Neuronal stem cell (in vitro differentiated cells): ENCODE measurements at places on chromosomes 5 and 9.
A peak's percentile ranks its signal among the peaks of the same experiment; 100 is the strongest.

DNA sequence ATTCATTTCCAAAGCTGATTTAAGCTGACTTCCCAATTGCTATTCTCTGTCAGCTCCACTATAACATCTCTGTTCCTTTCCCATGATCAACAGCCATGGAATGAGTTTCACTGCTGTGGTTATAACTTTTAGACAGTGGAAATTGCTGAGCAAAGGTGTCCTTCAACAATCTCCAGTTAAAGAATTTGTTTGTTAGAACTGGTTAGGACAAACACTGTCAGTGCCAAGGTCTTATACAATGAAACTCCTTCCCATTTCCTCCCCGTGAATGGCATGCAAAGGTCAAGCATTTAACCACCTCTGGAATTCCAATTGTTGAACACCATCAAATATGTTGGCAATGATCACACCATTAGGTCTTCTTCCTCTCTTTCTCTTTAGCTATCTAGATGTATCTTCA, 45.7 kb upstream of the GHR start:
- DNase-seq: no peak

DNA sequence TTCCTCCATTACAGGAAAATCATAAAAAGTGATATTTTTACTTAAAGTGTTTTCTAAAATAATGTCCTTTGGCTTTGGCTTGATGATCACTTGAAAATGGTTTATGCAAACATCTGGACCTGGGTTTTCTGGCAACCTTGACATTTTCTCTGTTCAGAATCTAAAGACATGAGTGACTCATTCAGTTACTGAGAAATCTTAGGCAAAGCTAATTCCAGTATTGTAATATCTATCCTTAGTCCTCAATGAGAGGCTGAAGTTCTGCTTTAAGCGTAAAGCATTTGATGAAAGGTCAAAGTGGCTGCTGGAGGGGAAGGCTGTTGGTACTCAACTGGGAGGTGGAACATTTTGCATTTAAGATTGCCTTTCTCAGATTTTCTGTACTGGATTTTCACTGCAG, 2.3 kb downstream of the MAN2A1 start:
- no peak for DNase-seq

GRCh38 chr5:100448111-100448528, 87.1 kb upstream of the FAM174A start:
- DNase-seq: no peak

- DNase-seq: no peak
Measured at GRCh38 chr5:26326153-26326759, 712.1 kb downstream of the CDH9 start.

DNA sequence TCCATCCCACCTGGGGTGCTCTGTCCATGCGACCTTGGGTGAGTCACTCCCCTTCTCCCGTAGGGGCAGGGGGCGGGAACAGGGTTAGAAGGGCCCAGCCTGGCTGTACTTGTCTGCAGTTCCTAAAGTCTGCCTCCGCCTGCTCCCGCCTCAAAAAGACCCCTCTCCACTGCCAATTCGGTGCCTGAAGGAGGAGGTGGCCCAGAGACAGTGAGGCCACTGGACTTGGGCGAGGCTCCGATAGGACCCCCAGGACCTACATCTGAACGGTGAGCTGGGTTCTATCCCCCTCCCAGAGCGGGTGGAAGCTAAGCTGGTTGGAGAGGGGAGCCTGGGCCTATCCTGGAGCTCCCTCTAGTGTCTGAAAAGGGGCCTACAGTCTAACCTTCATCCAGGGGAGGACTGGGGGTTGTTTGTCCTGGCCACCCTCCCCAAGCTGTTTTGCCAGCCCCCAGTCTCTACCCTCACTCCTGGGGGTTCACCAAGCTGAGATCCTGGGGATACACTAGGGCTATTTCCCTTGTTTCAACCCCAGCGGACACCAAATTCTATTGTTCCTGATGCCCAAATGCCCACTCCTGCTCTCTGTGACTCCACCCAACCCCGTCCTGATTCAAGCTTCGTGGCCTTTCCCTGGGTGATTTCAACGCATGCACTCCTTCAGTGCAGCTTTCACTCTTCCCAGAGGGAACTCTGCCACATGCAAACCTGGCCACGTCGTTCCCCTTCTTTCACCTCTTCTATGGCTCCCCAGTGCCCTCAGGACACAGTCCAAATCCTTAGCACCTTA, 6.1 kb upstream of the CRB2 start:
- peak; percentile 77 for DNase-seq

DNA sequence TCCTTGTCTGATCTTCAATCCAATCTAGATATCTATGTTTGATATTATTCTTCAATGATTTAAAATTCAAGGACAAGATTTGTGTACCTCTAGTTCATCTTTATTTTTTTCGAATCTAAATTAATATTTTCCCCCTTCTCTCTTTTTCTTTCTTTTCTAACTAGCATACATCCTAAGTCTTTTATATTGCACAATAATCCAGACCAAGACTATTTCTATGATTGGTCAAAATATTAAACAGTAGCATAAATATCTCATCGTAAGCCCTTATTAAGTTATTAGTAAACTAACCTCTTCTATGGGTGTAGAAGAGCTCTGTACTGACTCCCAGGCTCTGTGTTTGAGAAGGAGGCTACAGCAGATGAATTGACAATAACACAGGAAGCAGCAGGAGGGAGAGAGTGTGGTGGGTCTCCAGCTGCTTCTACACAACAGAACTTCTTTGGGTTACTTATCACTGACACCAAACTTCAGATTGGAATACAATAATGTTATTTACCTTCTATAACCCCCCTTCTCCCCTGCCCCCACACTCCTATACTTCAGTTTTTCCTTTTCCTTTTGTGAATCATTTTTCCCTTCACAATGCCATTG, 11.9 kb upstream of the PLCXD3 start:
- DNase-seq: no peak

DNA sequence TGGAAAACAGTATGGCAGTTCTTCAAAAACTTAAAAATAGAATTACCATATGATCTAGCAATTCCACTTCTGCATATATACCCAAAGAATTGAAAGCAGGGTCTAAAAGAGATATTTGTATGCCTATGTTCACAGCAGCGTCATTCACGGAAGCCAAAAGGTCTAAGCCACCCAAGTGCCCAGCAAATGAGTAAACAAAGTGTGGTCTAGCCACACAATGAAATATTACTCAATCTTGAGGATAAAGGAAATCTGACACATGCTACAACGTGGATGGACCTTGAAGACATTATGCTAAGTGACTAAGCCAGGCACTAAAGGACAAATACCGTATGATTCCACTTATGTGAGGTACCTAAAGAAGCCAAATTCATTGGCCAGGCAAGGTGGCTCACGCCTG, 11.1 kb upstream of the MED27 start:
- DNase-seq: no peak

GRCh38 chr9:19620326-19620725, 168.5 kb downstream of the SLC24A2 start:
- DNase-seq: no peak

DNA sequence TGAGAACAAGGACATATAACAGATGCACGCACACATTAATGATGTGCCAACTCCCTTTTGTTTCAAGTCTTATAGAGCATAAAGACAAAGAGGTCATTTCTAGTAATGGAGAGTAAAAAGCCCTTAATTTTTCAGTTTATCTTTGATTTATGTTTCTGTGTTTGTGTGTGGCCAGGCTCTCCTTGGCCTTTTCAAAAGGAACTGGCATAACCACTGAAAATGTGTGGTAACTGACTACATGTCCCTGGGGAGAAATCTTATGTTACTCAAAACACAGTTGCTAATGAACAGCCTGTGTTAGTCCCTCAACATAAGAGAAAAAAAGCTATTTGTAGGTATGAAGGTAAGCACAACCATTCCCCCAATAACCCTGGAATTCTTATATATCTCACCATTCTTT, 47.6 kb upstream of the SHOC1 start:
- no peak for DNase-seq

DNA sequence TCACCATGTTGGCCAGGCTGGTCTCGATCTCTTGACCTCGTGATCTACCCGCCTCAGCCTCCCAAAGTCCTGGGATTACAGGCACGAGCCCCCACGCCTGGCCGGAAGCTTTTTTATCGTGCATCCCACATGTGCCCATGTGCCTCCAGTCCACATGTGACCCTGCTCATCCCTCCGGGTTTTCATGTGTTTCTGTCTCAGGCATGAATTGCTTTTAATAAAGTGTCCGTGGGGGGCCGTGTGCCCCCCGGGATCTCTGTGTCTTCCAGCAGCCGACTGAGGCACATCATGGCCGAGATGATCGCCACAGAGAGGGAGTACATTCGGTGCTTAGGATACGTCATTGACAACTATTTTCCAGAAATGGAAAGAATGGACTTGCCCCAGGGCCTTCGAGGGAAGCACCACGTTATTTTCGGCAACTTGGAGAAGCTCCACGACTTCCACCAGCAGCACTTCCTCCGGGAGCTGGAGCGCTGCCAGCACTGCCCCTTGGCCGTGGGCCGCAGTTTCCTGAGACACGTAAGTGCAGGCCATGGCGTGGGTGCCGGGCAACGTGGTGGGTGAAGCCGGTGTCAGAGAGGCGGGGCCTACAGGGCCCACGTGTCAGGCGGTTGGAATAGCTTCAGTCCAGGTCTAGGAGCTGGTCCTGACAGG, 22.1 kb upstream of the LRRC14B start:
- no peak for DNase-seq

DNA sequence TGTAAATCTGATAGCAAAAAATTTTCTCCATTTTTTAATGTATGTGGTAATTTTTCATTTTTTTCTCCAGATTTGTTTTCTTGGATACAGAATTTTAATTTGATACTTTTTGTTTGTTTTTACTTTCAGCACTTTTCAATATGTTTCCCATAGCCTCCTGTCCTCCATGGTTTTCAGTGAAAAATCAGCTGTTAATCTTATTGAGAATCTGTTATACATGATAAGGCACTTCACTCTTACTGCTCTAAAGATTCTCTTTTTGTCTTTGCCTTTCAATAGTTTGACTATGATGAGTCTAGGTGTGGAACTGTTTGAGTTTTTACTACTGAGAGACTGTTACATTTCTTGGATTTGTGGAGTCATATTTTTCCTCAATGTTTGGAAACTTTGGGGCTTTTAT, 455.7 kb upstream of the NUDT12 start:
- no peak for DNase-seq
